CD4-positive, alpha-beta T cell treated with Interleukin-4 for 4 hours (primary cell): ENCODE measurements at places on chromosomes 6 and 20.
A peak's percentile ranks its signal among the peaks of the same experiment; 100 is the strongest.

- DNase-seq = no peak
Observed at GRCh38 chr6:146361128-146361924, 182.3 kb upstream of the RAB32 start.

- no peak for DNase-seq
Observed at GRCh38 chr6:118419448-118420394, 128.4 kb upstream of the PLN start.

- no peak for DNase-seq
Observed at GRCh38 chr6:170454512-170455285, 98.4 kb downstream of the PSMB1 start.

DNA sequence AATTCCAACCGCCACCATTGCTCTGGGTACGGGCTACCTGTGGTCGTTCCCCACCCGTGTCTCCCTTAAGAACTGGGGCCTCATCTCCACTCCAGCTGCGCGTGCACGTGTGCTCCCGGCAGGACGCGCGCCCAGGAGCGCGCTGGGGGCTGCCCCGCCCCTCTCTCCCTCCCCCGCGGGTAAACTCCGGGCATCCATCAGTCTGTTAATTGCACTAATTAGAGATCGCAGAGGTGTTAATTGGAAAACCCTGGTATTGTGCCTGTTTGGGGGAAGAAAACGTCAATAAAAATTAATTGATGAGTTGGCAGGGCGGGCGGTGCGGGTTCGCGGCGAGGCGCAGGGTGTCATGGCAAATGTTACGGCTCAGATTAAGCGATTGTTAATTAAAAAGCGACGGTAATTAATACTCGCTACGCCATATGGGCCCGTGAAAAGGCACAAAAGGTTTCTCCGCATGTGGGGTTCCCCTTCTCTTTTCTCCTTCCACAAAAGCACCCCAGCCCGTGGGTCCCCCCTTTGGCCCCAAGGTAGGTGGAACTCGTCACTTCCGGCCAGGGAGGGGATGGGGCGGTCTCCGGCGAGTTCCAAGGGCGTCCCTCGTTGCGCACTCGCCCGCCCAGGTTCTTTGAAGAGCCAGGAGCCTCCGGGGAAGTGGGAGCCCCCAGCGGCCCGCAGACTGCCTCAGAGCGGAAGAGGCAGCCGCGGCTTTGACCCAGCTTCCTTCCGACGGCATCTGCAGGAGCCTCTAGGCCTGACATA is 14.4 kb downstream of the FOXP4 start:
- peak; percentile 80 for DNase-seq

DNA sequence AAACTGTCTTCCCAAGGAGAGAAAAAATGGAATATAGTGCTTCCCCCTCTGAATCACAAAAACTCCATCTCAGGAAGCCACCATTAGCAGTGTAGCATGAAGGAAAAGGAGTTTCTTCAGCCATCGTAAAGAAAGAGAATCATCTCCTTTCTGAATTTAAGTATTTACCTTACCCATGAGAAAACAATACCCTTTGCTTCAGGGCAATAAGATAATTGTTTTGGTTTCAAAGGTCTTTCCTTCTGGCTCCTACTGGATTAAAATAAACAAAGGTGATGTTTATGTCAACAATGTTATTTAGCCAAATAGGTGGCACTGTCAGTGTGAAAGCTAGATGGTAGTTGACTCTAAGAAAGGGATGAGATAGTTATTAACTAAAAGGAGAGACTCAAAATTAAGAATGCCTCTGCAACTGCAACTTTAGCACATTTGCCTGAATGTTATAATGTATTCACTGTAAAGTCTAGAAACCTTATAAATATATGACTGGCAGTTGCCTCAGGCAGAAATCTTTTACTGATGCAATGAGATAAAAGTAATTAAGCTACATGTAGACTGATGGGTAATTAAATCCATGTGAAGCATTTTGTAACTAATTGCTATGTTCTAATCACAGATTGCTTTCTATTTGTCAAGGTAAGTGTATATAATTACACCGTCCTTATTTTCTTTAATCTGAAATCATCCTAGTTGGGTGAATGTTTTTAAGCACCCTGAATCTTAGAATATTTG is 399.0 kb downstream of the CDKAL1 start:
- no peak for DNase-seq

GRCh38 chr20:17608701-17609497 is 39.0 kb downstream of the DSTN start:
- no peak for DNase-seq

DNA sequence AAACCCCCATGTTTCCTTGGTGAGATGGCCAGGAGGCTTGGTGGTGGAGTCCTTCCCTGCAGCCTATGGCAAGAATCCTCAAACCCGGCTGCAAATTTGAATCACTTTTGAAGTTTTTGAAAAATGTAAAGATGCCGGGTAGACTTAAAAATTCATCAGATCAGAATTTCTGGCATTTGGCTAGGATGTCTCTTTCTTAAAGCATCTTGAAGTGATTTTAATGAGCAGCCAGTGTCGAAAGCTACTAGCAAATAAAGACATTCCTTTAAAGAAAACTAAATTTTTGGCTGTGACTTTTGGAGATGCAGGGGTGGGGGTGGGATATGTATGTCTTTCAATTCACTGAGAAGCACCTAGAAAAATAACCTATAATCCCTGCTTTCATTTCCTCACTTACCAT is 25.6 kb upstream of the NOX3 start:
- no peak for DNase-seq

GRCh38 chr6:160733050-160733646 is 31.1 kb downstream of the PLG start:
- peak; percentile 39 for DNase-seq

DNA sequence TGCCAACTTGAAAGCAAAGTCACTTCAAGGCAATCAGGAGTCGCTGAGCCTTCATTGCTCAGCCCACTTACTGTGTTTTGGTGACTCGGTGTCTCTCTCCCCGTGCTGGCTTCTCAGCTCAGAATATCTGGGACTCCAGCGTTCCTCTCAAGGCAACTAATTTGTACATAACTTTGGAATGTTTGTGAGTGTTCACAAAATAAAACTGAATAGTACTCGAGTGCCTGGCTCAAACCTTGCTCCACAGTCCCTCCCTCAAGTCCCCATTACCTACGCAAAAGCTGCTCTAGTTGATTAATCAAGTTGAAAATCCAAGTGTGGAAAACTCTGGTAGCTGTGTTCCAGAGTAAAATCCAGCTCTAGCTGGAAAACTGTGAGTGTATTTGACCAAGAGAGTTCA is 8.6 kb downstream of the IPCEF1 start:
- DNase-seq = no peak

DNA sequence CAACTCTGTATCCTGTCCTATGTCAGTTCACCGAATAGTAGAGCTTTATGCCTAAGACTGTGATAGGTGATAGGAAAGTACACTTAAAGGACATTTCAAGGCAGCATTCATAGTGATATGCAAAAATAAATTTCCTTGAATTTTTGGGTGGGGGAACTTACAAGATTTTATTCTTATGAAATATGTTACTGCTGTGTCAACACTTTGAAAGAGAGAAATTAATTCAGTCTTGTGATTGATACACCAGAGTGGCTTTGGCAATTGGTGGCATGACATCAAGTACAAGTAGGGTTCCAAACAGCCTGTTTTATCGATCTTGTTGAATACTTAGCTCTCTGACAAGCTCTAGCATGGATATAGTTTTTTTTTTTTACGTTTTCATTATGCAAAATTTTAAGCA is 72.3 kb downstream of the QKI start:
- DNase-seq = no peak
